ENCODE measurements at places on chromosomes 16 and 17.

DNA sequence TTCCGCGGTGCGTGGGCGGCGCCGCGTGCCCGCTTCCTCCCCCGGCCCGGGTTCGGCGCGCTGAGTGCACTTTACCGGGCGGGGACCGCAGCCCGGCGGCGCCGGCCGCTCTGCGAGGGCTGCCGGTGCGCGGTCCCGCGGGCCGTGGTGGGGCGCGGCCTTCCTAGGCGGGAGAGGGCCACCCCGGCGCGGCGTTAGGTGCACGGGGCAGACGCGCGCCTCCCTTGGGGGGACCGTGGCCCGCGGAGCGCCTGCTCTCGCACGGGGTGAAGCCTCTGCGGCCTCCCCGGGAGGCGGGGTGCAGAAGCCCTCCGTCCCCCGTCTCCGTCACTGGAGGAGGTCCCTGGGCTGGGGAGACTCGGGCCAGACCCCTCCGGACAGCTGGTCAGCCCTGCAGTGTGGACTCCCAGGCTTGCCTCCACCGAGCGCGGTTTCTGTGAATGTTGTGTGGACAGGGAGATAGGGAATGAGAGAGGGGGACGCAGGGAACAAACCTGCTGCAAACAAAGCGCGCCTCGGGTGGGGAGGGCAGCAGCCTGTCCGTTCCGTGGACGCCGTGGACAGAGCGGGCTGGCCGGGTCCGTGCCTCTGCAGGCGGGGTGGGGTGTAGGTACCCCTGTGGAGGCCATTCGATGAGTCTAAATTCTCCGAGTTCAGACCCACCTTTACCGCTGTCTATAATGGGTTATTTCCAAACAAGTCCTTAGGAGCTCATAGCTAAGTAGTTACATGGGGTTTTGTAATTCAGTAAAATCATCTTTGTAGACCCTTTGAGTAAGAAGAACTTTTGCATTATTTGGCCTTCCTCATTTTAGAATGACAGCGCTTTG, 721 bp downstream of the TBCD start:
- no peak for DNase-seq

DNA sequence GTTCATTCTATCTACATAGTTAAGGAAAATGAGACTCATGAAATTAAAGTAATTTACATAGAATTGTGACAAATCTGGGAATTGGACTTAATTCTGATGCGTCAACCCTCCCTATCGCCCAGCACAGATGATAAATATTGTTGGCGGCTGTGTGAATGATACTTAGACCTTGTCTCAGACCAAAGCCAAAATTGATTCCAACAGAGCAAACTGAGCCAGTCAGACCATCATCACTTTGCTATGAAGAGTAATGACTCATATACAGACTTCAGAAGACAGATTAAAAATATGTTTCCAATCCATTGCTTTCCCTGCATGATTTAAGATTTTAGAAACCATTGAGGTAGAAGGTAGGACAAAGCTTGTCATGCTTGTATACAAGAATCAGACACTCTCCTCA, 1156.7 kb upstream of the CDH8 start:
- no peak for DNase-seq

GRCh38 chr17:40158438-40159013, 18.2 kb downstream of the CASC3 start:
- DNase-seq, result no peak

DNA sequence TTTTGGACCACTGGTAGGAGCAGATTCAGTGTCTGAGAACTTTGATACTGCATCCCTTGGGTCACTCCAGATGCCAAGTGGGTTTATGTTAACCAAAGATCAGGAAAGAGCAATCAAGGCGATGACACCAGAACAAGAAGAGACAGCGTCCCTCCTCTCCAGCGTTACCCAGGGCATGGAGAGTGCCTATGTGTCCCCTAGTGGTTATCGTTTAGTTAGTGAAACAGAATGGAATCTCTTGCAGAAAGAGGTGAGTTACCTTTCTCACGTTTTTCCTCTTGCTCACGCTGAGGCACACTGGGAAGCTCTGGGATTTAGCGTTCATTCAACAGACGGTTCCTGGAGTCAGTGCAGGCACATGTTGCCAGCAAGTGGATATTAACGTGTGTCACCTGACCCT, 58.0 kb downstream of the NUP88 start:
- no peak for DNase-seq

- no peak for DNase-seq
Observed at GRCh38 chr17:1883536-1883935, 53.7 kb downstream of the RPA1 start.

DNA sequence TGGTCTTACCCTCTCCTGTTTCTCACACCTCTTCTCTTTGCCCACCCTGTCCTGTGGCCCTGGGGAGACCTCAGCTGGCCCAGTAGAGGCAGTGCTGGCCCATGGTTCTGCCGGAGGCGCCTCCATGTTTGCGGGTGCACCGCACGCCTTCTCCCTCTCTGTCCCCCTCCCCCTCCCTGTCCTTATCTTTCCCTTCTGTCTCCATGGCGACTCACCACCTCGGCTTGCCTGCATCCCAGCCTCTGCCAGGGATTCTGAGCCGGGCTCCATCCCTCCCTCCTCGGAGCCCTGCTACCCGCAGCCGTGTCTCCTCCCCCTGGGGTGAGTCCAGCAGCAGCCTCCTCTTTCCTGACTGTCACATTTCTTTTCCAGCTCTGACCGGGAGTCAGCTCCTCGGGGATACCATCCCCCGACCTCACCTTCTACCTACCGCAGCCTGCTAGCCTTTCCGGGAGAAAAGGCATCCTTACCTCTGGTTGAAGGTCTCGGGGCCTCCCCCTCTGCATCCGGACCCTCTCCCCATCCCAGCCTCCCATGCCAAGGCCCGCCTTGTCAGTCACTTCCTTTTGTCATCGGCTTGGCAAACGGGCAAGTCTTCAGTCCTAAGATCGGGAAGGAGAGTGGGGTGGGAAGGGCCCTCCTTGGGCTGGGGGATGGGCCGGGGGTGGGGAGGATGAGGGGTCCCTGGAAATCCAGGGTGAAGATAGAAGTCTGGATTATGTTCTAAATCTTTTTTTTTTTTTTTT, at the start of gene RNF112:
RNF112 (plus strand) TSS at position 358 of the 746 bp plus-strand sequence; CDS start at position 535, 177 bp downstream.
- no peak for DNase-seq

DNA sequence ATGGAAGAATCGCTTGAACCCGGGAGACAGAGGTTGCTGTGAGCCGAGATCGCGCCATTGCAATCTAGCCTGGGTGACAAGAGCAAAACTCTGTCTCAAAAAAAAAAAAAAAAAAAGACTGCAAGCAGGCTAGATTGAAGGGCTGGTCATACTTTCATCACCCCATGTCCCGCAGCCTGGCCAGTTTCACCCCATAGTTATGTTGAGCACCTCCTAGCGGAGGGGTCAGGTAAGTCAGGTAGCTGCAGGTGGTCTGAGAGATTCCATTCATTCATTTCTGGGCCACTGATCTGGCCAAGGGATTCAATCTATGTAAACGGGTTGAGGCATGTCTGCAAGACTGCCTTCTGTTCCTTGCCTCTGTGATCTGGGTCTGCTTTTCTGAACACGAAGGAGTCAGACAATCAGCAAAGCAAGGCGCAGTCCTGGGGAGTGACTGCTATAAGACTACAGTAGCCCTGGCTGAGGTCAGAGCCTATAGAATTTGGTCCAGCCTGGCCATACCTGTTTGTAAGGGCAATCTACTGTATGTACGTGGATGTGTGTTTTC, 23.6 kb upstream of the BPTF start:
- DNase-seq, result no peak

GRCh38 chr17:77196251-77196650, 55.5 kb downstream of the SEC14L1 start:
- DNase-seq, result no peak

DNA sequence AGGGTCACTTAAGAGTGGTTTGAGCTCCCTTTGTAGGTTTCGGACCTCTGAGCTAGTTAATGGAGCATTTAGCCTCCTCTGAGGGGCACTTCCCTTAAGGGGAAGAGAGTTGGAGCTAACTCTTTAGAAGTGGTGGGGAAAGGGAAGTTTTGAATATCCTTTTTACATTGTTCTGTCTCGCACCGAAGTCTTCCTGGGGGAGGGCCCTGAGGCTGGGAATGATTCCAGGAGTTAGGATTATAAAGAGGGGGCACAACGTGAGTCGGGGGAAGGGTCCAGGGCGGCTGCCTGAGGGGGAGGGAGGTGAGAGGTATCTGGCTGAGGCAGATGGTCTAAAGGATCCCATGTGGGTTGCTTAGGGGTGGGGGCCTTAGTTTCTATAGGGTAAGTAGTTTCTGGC, 32.3 kb downstream of the SEC14L1 start:
- no peak for DNase-seq

- DNase-seq, result no peak
Observed at GRCh38 chr16:85445064-85445778, 167.9 kb upstream of the GSE1 start.

GRCh38 chr17:57068707-57069106, 16.3 kb upstream of the AKAP1 start:
- DNase-seq, result no peak

GRCh38 chr17:56652628-56653027, 59.1 kb downstream of the NOG start:
- DNase-seq, result no peak

- no peak for DNase-seq
Observed at GRCh38 chr17:27921599-27921998, 28.4 kb upstream of the LYRM9 start.

DNA sequence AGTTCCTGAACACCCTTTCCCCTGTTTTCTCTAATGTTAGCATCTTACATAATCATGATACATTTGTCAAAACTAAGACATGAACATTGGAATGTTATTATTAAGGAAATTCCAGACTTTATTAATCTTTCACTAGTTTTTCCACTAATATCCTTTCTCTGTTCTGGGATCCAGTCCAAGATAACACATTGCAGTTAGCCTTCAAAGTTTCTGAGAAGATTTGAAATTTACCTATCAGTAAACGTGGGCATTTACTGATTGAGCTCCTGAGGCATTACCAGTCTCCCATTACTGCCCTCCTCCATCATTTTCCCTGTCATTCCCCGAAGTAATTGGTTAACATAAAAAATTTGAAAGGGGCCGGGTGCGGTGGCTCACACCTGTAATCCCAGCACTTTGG, 5.7 kb upstream of the CD300LG start:
- DNase-seq, result no peak

- DNase-seq, result peak; percentile 17
Observed at GRCh38 chr16:29710227-29711219, 31.5 kb downstream of the QPRT start.

DNA sequence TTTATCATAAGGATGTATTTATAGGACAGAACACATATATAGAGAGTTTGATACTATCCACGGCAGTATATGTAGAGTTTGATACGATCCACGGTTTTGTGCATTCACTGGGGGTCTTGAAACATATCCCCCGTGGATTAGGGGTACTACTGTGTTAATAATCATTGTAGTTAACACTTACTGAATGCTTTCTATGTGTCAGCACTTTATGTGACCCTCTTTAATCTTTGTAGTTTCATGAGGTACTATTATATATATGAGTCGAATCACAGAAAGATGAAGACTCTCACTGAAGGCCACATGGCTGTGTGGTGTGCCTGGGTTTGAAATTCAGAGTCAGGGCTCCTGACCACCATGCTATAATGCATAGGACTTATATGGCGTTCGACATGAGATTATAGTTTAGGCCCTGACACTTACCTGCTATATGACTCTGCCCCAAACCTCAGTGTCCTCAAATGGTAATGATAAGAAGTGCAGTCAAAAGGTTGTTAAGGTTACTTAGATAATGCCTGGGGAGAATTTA, 4.3 kb upstream of the HEATR6 start:
- DNase-seq, result no peak

GRCh38 chr16:67216612-67217490, 10.1 kb upstream of the TMEM208 start:
- no peak for DNase-seq

DNA sequence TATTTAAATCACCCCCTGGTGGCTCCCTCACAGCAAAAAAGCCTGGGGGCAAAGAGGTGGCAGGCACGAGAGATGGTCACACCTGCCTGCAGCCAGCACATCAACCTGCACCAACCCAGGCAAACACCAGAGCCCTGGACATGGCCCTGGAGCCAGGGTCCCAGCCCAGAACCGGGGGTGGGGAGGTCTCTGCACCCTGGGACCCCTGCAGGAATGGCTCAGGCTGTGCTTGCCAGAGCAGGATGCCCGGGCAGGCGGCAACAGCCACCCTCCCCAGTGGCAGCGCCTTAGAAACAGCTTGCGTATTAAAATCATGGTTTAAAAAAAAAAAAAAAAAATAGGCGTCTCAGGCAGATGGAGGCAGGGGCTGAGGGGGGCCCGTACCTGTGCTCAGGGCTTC, 16.2 kb downstream of the MYBBP1A start:
- no peak for DNase-seq

DNA sequence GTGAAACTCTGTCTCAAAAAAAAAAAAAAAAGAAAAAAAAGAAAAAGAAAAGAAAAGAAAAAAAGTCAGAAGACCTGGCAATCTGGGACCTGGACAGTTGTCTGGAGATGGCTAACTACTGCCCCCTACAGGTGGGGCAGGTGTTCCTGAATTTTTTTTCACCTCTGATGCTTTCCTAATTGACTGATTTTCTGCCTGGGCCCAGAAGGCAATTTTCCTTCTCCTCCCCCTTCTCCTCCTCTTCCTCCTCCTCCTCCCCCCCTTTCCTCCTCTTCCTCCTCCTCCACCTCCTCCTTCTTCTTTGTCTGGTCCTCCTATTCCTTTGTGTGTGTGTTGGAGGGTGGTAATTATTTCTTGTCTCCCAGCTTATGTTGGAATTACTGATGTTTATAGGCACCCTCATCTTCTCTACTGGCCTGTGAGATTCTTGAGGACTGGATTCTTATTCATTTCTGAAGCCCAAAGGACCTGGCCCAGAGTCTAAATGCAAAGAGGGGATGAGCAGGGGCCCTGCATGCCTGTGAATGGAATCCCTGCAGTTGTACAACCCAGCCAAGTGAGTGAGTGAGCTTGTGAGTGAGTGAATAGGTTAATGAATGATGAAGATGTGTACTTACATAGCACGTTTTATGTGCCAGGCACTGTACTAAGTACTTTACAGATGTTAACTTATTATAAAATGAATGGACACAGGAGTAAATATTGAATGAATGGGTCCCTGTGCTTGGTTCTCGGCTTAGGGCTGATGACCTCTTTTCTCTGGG, 26.9 kb downstream of the IRX5 start:
- no peak for DNase-seq

DNA sequence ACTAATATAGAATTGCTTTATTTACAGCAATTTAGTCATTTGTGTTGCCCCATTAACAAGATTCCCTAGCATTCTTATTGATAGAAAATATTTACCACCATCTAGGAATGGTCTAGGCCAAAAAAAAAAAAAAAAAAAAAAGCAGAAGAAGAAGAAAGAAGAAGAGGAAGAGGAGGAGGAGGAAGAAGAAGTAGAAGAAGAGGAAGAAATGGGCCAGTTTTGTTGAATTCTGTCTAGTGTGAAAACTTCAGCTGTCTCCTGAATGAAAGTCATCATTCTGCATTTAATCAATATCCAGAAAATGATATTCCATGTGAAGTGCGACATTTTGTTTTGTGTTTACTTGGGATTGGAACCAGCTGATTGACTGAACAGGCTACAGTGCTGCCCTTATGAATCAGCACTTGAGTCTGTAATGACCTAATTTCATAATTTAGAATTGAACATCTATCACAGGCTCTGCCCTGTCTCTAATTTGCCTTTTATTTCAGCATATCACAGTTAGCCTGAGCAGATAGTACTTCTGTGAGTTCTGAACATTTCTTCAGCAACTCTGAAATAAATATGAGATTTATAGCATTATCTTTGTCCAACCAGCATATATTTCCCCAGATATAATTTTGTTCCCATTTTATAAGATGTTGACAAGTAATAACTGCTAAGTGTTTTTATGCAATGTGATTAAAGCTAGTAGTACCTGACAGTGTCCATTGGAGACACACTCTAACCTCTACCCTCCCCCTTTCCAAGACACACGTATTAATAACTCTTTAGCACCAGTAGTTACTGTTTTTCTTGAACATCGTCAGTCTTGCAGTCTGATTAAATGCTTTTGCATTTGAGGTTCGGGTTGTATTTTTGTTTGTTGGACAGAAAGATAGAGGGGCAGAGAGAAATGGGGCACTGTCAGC, 5.9 kb downstream of the ANKFN1 start:
- DNase-seq, result no peak
